ENCODE measurements at places on chromosomes 12 and 14. TPM values are rescaled to one million over a fixed set of nuclear protein-coding genes. Genes with fewer than 3 reads are reported as not detected.

JAG2 gene
- 1.9 TPM for total RNA-seq

DCTN2 gene
- 187 TPM for total RNA-seq

ZDHHC22 gene
- not detected for total RNA-seq

ABCC9 gene
- total RNA-seq: 3.6 TPM

FAM181A gene
- not detected for total RNA-seq

TSPAN11 gene
- 0.44 TPM for total RNA-seq

KRT79 gene
- total RNA-seq: not detected

BDKRB2 gene
- 6.7 TPM for total RNA-seq

CLEC4C gene
- total RNA-seq: not detected

SRRM4 gene
- not detected for total RNA-seq

TAS2R30 gene
- total RNA-seq: 0.59 TPM

INSM2 gene
- total RNA-seq: not detected

KRT80 gene
- total RNA-seq: 0.12 TPM

ADAMTS20 gene
- total RNA-seq: not detected

TTC8 gene
- total RNA-seq: 41.3 TPM

LRFN5 gene
- total RNA-seq: 19.6 TPM

MIP gene
- total RNA-seq: not detected

HOXC6 gene
- not detected for total RNA-seq

Measured in cardiac ventricle fibroblast (primary cell).